RCC 7860 (cell line): ENCODE measurements at places on chromosomes 1 and 21.

- DNase-seq, result no peak
Measured at GRCh38 chr1:207926984-207927383, 16.1 kb upstream of the CD34 start.

GRCh38 chr21:34302521-34302920, 61.3 kb upstream of the KCNE2 start:
- DNase-seq, result no peak

DNA sequence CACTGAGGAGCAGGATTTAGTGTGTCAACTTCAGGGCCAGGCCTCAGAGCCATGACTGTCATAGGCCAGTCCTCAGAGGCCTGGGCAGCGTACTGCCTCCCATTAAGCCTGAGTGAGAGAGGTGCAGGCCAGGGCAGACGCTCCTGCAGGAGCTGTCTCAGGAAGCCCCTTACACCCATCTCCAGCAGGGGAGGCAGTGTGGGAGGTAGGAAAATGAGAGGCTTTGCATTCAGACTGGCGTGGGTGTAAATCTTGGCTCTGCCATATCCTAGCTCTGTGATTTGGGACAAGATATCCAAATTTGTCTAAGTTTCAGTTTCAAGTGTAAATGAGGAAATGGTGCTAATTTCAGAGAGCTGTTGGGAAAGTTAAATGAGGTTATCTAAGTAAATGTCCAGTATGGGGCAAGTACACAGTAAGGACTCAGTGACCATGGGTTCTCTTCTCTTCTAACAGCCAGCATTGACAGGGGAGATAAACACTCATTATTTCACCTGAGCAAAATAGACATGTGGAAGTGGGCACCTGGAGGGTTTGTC, 184.1 kb downstream of the ZSCAN20 start:
- DNase-seq, result no peak

DNA sequence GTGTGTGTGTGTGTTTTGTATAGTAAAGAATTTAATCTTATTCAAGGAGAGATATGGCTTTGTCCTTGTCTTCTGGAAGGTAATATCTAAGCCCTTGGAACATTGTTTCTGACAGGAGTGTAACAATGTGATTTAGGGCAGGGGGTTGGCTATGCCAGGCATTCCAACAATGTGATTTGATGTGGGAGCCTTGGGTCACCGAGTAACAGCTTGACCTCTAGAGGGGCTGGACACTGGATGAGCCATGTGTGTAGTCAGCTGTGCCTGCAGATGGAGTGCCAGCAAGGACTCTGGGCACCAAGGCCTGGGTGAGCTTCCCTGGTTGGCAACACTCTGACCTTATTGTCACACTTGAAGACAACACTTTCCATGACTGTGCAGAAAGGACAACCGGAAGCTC, 336.1 kb upstream of the ZP4 start:
- DNase-seq, result no peak

- no peak for DNase-seq
Measured at GRCh38 chr1:1910651-1911331, 4.3 kb upstream of the CALML6 start.

DNA sequence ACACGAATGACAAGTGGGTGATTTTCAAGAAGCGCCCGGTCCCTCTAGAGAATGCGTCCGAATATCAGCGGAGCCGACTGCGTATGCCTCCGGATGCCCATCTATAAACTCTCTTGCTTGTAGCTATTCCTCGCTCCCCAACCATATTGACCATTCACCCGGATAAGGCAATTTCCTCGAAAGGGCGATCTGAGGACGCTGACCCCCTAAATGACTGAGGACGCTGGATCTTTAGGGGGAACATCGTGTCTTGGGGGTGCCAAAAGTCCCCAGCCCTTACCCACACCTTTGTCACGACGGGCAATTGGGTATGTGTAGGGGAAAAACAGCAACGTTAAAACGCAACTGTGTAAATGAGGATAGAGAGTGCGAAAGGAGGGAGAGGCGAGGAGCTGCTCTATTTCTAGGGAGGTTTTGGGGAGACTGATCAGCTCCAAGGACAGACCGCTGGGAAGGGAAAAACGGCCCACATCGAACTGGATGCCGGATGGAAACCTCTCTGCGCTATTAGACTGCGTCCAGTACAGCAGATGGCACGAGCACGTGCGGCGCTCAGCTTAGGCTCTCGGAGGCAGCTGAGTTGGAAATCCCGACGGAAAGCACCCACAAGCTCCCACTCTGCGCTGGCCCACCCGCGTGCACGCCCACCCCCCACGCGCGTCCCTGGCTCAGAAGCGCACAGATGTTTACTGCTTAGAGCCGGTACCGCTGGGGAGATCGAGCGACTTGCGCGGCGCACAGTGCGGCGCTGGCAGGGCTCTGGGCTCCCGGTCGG, 2.9 kb upstream of the PRRX1 start:
- DNase-seq, result no peak

- DNase-seq, result no peak
Measured at GRCh38 chr21:29719521-29719920, 220.3 kb downstream of the GRIK1 start.

DNA sequence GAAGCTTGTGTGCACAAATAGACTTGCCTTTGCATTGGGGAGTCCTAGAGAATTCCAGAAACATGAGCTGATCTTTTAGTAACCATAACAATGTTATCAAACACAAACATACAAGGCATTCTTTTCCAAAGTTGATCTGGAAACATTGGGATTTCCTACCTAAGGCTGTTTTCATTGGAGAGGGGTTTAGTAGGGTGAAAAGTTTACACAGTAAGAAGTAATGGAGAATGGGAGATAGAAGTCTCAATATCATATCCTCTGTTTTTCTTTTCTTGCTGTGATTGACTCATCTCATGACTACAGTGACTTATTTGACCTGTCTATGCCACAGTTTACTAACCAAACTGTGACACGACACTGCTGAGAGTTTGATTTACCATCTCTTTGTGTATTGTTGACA, 65.6 kb upstream of the PLA2G4A start:
- no peak for DNase-seq

- no peak for DNase-seq
Measured at GRCh38 chr1:67463298-67463955, 33.2 kb upstream of the SERBP1 start.

DNA sequence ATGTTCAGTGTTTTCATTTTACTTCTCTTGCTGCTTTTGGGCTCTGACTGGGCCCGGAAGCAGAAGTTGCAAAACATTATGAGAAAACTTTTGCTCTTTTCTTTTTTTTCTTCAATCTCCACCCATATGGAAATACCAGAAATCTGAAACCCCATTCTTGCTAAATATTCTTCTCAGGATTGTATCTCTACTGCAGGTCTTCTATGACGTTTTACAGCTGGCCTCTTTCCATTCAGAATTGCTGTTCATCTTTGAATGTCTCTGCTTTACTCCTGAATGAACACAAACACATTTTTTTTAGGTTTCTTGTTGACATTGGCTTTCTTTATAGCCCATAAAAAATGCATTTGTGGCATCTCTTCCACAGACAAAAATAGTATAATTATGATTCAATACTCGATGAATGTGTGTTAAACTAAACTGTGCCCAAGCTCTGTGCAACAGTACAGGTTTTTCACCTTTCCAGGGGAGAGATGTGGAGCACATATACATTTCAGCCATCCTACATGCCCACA, 18.8 kb downstream of the PTPRC start:
- no peak for DNase-seq

- DNase-seq, result no peak
Measured at GRCh38 chr1:39969531-39970270, 14.8 kb downstream of the MFSD2A start.

DNA sequence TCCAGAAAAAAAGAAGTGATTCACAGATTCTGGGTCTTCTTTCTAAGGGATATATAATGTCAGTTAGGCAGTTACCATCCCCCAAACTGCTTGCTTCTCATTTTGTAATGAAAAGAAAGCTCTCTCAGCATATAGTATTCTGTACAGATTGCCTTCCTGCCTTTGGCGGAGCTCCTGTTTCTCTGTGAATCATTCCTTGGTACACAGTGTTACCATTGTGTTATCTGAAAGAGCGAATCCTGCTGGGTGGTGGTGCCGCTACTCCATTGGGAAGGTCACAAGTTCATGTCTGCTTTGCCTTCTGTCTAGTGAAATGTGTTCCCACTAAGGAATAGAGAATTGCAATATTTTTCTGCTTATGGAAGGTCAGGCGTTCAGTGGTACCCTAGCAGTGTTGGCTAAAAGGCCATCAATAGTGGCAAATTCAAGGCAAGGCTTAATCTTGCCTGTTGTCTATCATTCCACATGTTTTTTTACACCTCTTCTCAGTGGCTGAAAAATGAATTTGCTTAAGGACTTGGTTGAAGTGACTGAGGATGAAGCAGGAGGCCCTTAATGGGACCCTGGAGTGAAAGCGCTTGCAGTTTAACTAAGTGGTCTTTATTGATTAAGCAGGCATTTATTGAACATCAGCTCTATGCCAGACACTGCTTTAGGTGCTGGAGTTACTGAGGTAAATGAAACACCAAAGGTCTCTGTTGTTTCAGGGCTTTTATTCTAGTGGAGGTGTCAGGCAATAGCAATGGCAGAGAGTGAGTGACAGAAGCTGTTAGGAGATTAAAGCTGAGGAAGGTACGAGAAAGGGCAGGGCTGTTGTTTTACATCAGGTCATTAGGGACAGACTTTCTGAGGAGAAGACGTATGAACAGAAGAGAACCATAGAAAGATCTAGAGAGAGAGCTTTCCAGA, 186.7 kb downstream of the PDE4B start:
- DNase-seq, result no peak

GRCh38 chr1:169681140-169681539, 30.3 kb downstream of the SELL start:
- no peak for DNase-seq

DNA sequence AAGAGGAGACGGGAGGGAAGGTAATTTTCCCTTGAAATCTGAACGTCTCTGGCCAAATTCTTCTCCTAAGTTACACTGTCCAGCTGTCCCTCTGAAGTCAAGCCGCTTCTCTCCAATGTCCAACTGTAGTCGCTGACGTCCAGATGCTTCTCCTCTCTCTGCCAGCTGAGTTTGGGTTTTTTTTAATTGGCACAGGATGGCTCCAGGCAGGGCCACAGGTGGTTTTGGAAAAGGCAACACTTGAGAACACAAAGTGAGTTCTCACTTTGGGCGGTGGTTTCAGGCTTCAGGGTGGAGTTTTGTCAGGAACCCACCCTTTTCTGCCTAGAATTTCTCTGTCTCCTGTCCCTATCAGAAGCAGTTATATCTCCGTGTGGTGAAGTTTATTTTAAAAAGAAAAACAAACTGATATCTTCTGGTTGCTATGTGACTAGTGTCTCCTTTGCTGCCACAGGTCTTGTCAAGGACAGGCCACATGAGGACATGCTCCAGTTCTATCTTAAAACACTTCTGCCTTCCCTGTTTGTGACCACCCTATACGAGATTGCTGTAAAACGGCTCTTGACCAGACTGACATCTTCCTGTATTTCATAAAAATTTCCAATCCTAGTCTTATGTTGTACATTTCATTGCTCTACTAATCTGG, 472.3 kb upstream of the ADGRL4 start:
- no peak for DNase-seq

GRCh38 chr1:237181743-237182317, 139.8 kb downstream of the RYR2 start:
- no peak for DNase-seq

GRCh38 chr1:156664767-156665411, 12.3 kb downstream of the NES start:
- no peak for DNase-seq

GRCh38 chr1:220652995-220653394, 37.2 kb upstream of the C1orf115 start:
- DNase-seq, result no peak

- no peak for DNase-seq
Measured at GRCh38 chr1:54973205-54973921, 7.1 kb upstream of the TMEM61 start.

DNA sequence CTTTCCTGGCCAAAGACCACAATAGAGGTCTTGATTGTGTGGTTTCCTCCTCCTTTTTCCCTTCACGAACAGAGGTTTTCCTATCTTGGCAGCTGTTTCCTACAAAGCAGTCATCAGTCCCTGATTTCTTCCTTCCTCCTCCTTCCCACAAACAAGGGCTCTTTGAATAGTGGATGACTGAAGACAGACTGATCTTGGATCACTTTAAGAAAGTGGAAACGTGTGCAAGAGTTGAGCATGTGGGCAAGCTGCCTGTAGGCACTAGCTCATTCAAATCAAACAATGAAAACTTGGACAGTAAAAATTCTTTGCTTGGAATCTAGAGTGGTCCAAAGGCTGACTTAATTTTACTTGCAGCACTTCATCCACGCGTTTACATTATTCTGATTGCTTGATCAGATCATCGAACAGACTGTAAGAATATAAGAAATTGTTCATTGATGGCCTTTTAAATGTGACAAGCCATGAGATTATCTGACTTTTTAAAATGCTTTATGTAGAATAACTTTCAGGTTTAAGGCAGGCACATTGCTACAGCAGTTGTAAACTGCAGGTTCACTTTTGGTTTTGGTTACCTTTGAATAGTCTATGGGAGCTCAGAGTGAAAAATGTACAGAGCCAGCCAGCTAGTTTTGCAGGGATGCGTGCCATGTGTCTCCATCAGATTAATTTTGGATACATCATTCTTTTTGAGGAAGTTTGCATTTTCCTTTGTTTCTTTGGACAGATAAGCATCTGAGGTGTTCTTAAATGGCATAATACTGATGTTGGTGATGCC, 34.4 kb downstream of the ADGRL2 start:
- DNase-seq, result no peak

GRCh38 chr1:211587123-211587522, 8.2 kb upstream of the SLC30A1 start:
- no peak for DNase-seq

DNA sequence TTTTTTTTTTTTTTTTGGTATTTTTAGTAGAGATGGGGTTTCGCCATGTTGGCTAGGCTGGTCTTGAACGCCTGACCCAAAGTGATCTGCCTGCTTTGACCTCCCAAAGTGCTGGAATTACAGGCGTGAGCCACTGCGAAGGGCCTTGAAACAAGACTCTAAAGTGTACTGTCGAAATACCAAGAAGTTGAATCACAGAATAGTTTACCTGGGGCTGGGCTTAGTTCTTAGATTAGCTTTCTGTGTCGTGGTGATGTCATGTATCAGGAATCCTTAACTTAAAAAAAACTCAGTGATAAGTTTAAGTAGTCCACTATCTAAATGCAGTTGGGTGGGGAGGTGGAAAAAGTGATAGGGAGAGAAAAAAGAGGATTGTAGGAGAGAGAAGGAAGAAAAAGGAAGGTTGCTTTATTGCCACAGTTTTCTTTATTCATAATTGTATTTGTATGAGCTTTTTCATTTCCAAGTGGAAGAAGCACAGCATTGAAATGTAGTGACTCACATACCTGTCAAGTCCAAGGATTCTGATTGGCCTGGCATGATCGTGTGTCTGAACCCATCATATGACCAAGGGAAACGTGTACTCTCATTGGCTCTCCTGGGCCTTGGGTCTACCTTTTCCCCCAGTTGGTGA, 13.4 kb downstream of the ITSN1 start:
- DNase-seq, result peak; percentile 97

DNA sequence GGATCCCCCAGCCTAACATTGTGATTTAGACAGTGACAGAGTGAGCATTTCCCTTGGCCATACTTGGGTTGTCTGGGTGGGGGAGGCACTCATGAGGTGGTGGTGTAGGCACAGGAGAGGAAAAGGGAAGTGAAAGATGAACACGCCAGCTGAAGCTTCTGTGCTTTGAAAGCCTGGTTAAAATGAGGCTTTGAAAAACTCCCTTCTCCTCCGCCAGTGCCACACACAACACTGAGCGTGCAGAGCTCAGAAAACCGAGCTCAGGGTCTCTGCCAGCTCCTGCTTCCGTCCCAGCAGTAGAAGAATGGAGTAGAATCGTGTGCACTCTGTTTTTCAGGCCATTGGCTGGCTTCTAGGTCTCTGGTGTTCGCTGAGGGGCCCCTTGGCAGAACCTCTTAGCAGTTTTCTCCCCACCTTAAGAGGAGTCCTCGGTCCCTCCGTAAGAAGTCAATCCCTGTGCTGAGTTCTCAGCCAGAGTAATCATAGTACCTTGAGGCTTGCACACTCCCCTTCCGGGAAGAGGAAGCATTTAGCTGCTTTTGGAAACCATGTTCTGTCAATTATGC, 12.9 kb downstream of the PLEKHM2 start:
- DNase-seq, result no peak
